ENCODE measurements at places on chromosomes 11 and 22.
A peak's percentile ranks its signal among the peaks of the same experiment; 100 is the strongest.

GRCh38 chr11:120135838-120136237 is 2.1 kb downstream of the TRIM29 start:
- DNase-seq, result no peak

DNA sequence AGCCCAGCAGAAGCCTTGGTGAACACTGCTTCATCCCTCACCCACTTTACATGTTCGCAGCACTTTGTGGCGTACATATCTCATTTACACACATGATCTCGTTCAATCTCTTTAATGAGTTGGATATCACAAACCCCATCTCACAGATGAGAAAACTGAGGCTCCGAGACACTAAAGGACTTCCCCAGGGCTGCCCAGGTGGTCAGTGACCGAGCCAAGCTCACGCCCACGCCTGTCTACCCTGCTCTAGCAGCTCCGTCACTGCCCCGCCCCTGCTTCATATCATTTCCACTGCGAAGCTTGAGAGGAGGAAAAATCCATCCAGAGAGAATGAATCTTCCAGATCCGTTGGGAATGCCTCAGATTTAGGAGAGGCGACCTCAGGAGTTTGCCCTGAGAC is 11.8 kb upstream of the DSCAML1 start:
- no peak for DNase-seq

GRCh38 chr11:21807350-21807749 is 385.5 kb upstream of the ANO5 start:
- DNase-seq, result no peak

DNA sequence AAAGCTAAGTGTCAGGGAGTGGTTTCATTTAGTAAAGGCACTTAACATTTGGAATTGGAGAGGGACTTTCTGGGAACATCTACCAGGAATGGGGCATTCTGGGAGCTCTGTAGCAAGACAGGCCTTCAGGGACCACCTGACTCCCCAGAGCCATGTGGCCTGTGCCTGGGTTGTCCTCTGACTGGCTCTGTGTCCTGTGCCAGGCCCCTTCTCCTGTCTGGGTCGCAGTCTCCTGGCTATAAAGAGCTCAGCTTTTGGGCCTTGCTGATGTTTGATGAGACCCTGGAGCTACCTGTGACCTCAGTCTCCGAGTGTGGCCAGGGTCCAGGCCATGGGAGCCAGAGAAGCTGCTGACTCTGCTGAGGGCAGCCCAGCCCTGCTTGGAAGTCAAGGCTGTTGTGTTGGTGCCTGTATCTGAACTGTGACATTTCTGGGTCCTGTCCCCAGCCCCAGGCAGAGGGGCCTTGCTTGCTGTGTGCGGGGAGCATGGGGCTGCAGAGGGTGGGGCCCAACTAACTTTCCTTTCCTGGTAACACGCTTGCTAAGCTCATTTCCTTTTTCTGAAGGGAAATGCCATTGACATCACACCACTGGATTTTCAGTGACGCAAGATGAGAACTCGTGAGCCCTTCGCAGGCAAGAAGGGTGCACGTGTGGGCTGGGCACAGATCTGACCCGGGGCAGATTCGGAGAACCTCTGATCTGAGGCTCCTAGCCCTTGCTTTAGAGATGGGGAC is 41.3 kb downstream of the LRRC32 start:
- peak; percentile 92 for DNase-seq
